Endodermal cell (in vitro differentiated cells): ENCODE measurements at places on chromosomes 2 and 18. TPM values are rescaled to one million over a fixed set of nuclear protein-coding genes. Genes with fewer than 3 reads are reported as not detected.

GRCh38 chr2:166375195-166375735 lies 479 bp downstream of the SCN9A start:
- DNase-seq, result no peak

- DNase-seq, result no peak
Observed at GRCh38 chr2:37826611-37827010, 98.5 kb upstream of the RMDN2 start.

Gene ASB1
- 30.7 to 43.1 TPM (median 39.6 TPM) in 3 replicates for total RNA-seq

Gene ZNF892
- 8.4 to 16.7 TPM (median 14.1 TPM) in 3 replicates for total RNA-seq

Gene LBX2
- total RNA-seq, result 1.3 to 2.3 TPM (median 2.1 TPM) in 3 replicates

DNA sequence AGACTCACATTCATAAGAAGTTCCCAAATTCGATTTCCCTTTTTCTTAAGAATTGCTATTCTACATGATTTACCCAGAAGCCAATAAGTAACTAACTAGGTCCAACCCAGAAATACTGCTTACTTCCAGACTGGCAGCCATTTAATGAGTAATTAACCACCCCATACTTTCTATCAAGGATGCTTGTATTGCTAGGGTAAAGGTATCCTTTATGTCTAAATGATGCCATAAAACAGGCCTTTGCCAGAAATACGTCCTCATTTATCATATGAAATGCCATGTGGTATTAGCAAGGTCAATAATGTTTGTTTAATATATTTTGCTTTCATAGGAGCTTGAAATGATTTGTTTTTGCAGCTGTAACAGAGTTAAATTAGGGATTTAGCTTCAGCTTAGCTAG lies 56.1 kb downstream of the PLEKHM3 start:
- DNase-seq, result no peak

GRCh38 chr2:56195563-56195962 lies 11.8 kb downstream of the CCDC85A start:
- no peak for DNase-seq

DNA sequence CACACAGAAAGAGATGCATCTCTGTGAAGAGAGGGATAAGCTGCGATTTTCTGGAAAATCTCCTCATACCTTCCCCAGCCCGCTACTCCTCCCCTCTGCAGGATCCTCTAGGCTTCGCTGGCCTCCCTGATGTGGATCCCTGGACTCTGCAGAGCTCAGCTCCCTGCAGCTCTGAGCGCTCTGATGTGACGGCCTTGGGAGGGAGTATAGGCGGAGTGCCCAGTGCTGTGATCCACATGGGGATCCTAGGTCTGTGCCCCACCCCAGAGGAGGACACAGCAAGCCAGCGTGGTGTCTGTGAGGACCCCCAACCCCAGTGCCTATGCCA lies 111.0 kb downstream of the GYPC start:
- peak; percentile 11 for DNase-seq

GRCh38 chr2:31580321-31581117 lies at the start of gene SRD5A2:
Gene SRD5A2, minus strand, starts transcription at chr2:31580938. Its CDS starts 38 bp downstream, at chr2:31580900.
- peak; percentile 85 for DNase-seq

Gene UGT1A10
- total RNA-seq, result not detected in 3 replicates

Gene TMEM163
- total RNA-seq, result 0.21 to 0.24 TPM (median 0.23 TPM) in 3 replicates

Gene CNTNAP5
- 4.4 to 8.2 TPM (median 5.9 TPM) in 3 replicates for total RNA-seq

DNA sequence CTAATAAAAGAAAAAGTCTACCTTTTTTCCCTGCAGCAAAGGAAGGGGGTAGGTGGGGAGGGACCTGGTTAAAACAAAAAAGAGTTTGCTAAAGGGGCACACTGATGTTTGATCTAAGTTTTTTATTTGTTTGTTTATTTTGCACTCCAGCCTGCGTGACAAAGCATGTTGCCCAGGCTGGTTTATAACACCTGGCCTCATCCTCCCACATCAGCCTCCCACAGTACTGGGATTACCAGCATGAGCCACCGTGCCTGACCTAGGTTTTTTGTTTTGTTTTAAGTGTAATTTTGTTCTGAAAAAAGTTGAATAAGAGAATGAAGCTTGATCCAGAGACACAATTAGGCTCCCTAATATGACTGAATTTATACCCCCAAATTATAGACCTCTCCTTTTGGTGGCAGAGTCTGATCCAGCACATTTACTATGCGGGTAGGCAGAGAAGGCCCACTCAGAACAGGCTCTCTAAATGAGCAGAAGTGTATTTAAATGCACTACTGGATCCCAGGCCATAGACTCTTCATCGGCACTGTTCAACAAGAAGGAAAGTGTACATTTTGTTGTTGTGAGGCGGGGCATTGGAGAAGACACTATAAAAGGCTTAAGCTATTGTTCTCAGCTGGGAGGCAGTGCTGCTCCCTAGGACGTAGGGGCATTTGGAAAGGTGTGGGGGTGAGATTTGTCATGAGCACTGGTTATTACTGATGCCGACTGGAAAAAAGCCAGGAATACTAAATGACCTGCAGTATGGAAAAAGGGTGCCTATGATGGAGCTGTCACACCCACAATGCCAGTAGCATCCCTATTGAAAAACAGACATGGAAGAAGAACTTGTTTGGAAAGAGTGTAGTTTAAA lies 32.4 kb downstream of the MRPS9 start:
- no peak for DNase-seq

GRCh38 chr2:118094503-118094902 lies 6.2 kb downstream of the INSIG2 start:
- DNase-seq, result no peak

GRCh38 chr2:190443055-190443454 lies 34.9 kb downstream of the MFSD6 start:
- no peak for DNase-seq

DNA sequence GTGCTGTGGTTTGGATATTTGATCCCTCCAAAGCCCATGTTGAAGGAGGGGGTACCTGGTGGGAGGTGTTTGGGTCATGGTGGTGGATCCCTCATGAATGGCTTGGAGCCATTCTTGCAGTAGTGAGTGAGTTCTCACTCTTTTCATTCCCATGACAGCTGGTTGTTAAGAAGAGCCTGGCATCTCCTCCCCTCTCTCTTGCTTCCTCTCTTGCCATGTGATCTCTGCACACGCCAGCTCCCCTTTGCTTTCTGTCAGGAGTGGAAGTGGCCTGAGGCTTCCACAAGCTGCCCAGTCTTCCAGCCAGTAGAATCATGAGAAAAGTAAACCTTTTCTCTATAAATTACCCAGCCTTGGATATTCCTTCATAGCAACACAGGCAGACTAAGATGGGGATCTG lies 8.6 kb downstream of the ADD2 start:
- DNase-seq, result no peak

DNA sequence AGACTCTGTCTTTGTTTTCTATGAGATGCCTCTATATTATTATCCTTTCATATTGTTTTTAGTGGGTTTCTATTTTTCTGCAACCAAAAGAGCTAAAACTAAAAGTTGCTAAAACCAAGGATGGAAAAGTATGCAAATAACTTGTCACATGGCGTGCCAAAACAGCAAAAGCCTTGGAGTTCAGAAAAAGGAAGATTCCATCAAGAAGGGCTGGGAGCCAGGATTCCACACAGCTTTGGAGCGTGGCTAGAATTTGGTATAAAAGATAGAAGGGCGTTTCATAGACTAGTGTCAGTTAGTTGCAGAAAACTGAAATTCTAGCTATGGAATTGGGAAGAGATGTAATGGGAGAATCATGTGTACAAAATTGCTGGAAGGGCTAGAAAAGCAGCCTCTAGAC lies 4.1 kb downstream of the SCYGR1 start:
- no peak for DNase-seq

DNA sequence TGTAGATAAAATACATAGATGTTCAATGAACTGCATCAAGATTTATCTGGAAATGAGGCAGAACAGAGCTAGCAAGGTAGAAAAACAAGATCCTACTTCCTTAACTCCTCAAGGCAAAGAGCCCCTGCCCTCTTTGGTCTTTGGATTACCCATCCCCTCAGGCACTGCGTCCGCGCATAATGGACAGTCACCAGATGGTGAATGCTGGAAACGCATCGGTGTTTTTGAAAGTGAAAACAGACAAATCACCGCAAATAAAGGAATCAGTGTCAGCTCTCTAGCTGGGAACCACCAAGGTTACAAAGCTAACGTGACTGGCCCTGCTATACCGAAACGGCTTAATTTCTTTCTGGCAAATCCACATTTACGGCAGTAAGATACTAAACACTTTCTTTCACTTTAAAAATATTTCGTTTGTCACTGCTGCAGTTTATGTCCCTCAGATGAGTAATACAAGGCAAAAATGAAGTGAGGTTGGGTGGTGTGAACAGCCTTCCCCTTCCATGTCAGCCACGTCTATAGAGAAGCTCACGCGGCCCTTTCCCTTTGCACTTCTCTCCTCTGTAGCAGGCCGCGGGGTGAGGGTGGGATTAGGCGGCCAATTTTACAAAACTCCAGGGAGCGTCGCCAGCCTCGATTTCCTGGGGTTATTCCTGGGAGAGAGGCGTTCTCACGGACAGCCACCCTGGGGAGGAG lies 627 bp upstream of the GALR1 start:
- DNase-seq, result no peak

Gene MRO
- 0.55 to 1.3 TPM (median 0.95 TPM) in 3 replicates for total RNA-seq

- DNase-seq, result no peak
Observed at GRCh38 chr2:179298666-179299065, 34.0 kb upstream of the SESTD1 start.

Gene NDC80
- 29.7 and 30.9 TPM in 2 replicates for total RNA-seq
